ENCODE measurements at places on chromosomes 12 and 14.
A peak's percentile ranks its signal among the peaks of the same experiment; 100 is the strongest.

DNA sequence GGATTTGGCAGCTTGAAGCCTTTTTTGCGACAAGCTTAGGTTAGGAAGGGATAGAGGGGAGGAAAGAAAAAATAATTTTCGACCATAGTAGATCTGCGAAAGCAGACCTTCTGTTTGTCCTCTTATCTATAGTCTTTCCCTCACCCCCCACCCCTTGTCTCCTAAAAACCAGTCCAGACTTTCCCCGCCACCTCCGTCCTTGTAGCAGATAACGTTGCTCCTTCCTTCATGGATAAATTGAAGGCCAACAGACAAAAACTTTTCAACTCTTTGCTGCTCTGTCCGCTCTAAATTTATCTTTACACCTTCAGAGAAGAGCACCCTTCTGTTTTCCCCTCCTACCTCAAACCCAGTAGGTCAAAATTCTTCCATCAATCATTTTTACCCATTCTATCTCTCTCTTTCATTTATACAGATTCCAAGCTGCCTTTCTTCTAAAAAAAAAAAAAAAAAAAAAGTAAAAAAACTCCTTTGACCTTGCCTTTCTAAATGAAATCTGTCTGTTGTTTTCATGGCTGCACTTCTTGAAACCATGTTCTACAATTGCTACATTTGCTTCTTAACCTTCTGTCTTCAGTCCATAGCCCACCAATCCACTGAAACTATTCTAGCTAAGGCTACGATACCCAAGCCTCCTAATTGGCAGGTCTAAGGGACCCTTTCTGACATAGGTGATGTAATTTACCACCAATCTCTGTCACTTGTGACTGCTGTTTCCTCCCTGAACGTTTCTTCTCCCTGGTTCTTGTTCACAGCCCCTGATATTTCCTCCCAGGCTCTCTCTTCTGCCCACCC, 11.1 kb upstream of the NEMF start:
- peak; percentile 24 for DNase-seq
- H3K4me3 ChIP-seq, result peak overlapping the region; percentile 96
- peaks cover 4% of the 10 kb centered on the region for H3K27me3 ChIP-seq
- peak overlapping the region; percentile 13 for H3K27ac ChIP-seq
- peaks cover 6% of the 10 kb centered on the region for H3K4me1 ChIP-seq

DNA sequence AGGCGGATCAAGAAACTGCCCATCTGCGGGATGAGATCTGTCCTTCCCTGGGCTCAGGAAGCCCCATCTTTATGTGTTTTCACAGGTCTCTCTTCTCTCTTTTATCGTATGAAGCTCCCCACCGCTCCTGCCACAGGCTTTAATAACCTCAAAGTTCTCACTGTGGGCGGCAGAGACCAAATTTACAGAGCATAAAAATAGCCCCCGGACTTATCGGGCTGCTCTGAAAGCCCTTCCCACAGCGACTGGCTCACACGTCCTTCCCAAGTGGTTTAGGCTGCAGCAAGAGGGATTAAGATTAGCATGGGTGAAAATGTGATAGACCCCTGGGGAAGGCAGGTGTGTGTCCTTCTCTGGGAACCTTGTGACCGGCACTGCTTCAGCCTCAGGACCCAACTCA, 47.8 kb downstream of the TESC start:
- no peak overlapping the region for H3K27ac ChIP-seq
- no peaks in the 10 kb centered on the region for H3K36me3 ChIP-seq
- H3K4me1 ChIP-seq, result peaks cover 28% of the 10 kb centered on the region
- no peaks in the 10 kb centered on the region for H3K27me3 ChIP-seq
- DNase-seq, result no peak
- no peak overlapping the region for H3K4me3 ChIP-seq

DNA sequence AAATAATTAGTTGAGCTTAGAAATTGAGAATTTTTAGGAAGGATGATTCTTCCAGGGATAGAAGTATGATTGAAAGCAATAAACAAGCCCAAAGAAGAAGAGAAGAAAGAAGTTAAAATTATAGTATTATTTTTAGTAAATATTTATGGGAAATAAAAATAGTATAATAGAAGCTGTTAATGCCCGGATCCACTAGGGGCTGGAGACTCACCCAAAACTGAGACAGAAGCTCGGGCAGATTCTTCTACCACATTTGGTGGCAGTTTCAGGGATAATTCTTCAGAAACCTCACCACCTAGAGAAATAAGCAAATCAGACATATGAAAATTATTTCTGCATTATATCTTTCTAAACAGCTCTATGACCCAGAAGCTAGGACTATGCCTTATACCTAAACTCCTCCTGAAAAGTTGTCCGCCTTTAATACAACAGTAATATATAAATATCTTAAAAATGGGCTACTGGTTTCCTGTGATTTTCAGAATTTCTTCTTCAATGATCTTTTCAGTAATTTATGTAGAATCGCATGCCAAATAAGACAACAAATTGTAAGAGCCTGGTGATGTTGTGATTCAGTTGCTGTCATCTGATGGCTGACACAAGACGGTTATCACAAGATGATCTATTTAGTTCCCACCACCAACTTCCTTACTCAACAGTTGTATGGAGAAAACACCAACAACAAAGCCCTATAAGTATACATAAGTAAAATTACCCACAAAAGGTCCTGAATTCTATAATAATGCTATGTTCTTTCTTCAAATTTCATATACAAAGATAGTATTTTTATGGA, 35.6 kb downstream of the A2M start:
- H3K36me3 ChIP-seq, result no peaks in the 10 kb centered on the region
- no peak overlapping the region for H3K27ac ChIP-seq
- no peaks in the 10 kb centered on the region for H3K27me3 ChIP-seq
- H3K4me3 ChIP-seq, result no peak overlapping the region

DNA sequence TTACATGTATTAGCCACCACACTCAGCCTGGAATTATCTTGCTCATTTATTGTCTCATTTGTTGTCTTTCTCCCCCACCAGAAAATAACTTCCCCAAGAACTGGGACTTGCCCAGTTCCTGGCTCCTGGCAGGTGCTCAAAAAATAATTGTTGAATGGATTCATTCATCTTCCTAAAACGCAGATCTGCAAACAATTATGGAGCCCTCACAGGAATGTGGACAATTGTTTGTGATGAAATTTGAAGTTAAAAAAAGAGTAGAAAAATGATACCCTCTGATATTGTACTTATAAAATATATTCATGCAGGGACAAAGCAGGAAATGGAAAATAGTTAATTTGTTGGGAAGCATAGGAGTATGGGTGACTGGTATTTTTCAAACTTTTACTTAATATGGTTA, 60.7 kb upstream of the MAP1LC3B2 start:
- H3K4me3 ChIP-seq, result no peak overlapping the region
- no peaks in the 10 kb centered on the region for H3K27me3 ChIP-seq
- no peaks in the 10 kb centered on the region for H3K36me3 ChIP-seq

GRCh38 chr14:56137849-56138248, 19.6 kb downstream of the PELI2 start:
- no peak overlapping the region for H3K4me3 ChIP-seq
- peak; percentile 75 for DNase-seq
- H3K27ac ChIP-seq, result no peak overlapping the region
- H3K27me3 ChIP-seq, result no peaks in the 10 kb centered on the region
- peaks cover 64% of the 10 kb centered on the region for H3K4me1 ChIP-seq

DNA sequence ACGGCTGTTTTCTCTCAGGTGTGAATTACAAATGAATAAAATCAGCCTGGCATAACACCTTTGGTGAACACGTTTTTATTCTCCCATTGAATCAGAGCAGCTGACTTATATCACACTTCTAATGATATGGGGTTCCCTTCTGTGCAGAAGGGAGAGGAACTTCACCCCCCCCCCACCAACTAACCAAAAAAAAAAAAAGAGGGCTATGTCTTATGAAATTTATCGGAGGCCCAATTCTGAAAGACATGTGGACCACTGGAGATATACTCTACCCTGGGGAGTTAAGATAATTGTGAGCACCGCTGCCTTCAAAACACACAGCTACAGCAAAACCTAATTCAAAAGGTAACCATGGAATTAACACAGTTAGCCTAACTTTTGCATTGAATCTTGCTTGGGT, 4.6 kb downstream of the BCL11B start:
- no peak overlapping the region for H3K4me3 ChIP-seq
- no peak for DNase-seq
- H3K27ac ChIP-seq, result no peak overlapping the region
- H3K36me3 ChIP-seq, result no peaks in the 10 kb centered on the region
- peaks cover 96% of the 10 kb centered on the region for H3K27me3 ChIP-seq

DNA sequence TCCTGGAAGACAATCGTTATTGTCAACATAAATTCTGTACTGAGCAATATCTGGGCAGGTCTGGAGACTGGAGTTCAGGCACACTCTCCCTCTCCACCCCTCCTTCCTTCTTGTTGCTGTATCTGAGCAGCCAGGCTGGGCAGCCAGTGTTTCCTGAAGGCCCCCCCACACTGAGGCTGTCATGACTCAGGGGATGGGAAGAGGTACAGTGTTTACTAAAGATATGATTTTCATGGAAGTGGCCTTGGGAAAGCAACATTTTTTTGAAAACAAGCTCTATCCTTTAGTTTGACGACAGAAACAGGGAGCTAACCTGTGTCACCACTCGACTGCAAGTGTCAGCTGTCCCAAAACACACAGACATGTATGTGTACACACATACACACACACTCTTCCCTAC, 1485.4 kb upstream of the TMEM132C start:
- DNase-seq, result no peak
- no peak overlapping the region for H3K4me3 ChIP-seq
- H3K4me1 ChIP-seq, result no peaks in the 10 kb centered on the region
- H3K27me3 ChIP-seq, result peaks cover 19% of the 10 kb centered on the region
- H3K27ac ChIP-seq, result no peak overlapping the region

DNA sequence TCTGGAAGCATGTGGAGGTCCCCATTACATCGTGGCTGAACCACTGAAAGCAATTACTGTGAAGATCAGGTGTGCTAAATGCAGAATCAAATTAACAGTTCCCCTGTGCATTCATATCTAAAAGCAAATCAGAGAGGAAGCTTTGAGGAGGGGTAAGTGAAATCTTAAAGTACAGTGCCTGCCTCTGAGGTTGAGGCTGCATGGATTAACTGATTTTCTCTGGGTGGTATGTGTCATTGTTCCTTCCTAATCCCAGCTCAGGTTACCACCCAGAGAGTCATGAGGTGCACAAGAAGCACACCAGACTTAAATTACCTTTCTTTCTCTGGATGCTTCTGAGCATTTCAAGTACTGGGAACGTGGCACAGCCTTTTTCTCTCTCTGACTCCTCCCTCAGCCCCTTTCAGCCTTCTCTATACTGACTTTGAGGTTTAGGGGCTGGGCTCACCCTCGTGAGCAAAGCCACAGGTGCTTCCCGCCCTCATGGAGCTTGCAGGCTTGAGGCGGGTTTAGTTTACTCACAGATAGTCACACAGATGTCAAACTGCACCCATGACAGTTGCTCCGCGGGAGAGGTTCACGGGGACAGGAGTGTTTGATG, 237.6 kb upstream of the CRY1 start:
- H3K4me1 ChIP-seq, result peaks cover 18% of the 10 kb centered on the region
- no peak overlapping the region for H3K27ac ChIP-seq
- peak; percentile 55 for DNase-seq
- no peaks in the 10 kb centered on the region for H3K27me3 ChIP-seq

- no peaks in the 10 kb centered on the region for H3K27me3 ChIP-seq
- no peak for DNase-seq
- no peaks in the 10 kb centered on the region for H3K4me1 ChIP-seq
- no peak overlapping the region for H3K4me3 ChIP-seq
- H3K27ac ChIP-seq, result no peak overlapping the region
- H3K36me3 ChIP-seq, result no peaks in the 10 kb centered on the region
Observed at GRCh38 chr12:33596061-33596460, 156.4 kb upstream of the SYT10 start.
